ENCODE measurements at places on chromosomes 2 and 18. TPM values are rescaled to one million over a fixed set of nuclear protein-coding genes. Genes with fewer than 3 reads are reported as not detected.
A peak's percentile ranks its signal among the peaks of the same experiment; 100 is the strongest.

Gene PARD6G
- 1.5 TPM for polyA plus RNA-seq

Gene FZD7
- polyA plus RNA-seq, result 0.22 TPM

Gene DNAJC5G
- 1.4 TPM for polyA plus RNA-seq

Gene COLEC11
- 0.19 TPM for polyA plus RNA-seq

Gene BCL2
- 0.45 TPM for polyA plus RNA-seq

Gene MAPK4
- not detected for polyA plus RNA-seq

Gene PRKAG3
- not detected for polyA plus RNA-seq

Gene MPP4
- 5.6 TPM for polyA plus RNA-seq

Gene SP140
- not detected for polyA plus RNA-seq

DNA sequence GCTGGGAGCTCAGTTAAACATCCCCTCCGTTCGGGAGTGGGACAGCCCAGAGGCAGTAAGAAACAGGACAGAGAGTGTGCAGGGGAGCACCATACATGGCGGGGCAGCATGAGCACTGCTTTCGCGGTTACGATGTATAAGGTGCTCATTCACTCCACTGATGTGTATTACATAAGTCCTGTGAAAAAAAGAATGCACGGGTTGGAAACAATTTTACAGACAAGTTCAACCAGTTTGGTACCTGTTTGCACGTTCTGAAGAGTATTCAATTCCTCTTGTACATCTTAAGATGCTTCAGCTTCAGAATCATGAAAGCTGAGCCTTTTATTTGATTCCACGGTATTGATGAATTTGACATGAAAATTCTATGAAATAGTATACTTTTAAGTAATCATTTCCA, 97.8 kb upstream of the NETO1 start:
- no peak for DNase-seq

DNA sequence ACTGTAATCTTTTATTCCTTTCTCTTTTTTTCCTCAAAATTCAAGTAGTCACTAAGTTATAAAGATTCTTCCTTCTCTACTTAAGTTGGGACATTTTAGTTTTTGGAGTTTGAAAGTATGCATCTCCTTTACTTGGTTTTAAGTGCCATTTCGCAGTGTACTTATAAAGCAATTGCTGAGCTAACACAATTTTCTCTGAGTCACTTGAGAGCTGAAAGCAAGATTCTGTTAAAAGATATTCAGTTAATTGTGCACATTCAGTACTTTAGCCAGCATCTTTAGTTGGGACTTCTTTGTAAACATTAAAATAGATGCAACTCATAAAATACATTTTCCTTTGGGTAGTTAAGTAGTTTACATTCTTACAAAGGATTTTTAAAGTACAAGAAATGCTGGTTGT, 136.0 kb downstream of the GFPT1 start:
- no peak for DNase-seq

DNA sequence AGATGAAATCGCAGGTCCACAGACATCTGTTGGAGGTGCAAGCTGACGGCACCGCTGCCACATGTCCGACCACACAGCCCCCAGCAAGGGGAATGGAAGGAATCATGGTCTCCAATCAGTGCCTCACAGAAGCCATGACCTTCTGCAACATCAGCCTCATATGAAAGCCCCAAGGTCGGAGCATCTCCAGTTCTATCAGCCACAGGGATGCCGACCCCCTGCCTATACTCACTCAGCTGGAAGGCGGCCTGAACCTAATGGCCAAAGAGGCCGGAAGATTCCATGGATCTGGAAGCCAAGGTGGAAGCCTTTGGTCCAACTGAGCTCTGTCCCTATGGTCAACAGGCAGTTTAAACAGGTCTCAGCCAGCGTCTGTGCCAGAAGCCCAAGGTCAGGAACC, 278.8 kb downstream of the TNS1 start:
- DNase-seq, result no peak

DNA sequence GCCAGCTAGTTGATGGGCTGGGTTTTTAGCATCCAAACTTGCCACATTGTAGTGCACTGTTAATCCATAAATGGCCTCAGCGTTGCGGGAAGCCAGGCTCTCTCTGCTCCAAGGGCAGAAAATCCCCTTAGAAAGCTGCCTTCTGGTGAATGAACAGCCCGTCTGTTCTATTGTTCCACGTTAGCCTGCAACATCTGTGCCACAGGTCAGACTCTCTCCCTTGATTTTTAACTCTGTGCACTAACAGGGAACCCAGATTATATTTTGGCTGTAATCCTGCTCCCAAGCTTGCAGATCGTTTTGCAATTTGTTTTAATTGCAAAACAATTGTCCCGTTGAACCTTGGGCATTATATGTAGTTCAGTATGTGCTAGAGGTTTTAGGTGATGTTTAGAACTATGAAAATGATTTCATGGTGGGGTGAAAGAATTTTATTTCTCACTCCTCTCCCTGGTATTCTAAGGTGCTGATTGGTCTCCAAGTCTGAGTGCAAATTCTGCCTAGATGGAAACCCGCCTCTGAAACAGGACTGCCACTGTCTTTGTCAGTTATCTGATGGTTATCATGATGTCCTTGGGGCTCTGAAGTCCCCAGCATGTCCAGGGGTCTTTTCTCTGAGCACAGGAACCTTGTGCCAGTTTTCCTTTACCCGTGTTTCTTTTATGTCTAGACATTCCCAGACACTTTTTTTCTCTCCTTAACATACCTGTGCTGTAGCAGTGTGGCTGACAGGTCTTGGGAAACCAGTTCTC, 106.6 kb downstream of the MAP4K4 start:
- DNase-seq, result no peak

DNA sequence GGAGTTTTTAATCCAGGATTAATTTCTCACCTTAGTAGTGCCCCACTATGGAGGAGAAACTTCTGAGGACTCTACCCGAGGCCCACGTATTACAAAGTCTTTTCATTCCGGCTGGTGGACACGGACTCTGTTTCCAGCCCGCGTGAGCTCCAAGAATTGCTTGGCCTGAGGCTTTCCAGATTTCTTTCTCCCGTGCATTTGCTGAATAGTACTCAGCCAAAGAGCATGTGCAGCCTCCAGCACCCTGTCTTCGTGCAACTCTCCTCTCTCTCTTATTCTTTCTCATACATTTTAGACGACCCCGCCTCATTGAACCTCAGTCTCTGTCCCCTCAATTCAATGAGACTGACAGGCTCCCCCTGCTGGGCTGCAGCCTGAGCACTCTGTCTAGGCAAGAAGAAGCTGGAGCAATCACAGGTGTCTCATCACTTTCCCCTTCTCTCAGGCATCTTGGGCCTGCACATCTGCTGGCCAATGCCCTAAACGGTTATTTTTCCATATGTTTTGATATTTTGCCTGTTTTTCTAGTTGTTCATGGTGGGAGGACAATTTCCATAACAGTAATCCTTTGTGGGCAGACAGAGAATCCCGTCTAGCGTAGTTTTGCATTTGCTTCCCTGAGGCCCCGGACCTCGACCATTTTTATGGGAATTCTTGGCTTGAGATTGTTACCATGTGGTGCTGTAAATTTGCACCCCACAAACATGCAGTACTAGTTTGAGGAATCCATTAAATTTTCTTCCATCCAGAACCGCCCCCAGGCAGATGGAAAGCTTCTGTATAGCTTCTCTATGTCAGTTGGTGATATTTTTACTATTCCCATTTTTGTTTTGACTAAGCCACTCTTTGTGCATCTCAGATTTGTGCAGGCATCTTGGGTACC, 50.1 kb upstream of the LPIN2 start:
- peak; percentile 46 for DNase-seq

- no peak for DNase-seq
Observed at GRCh38 chr2:3807853-3808252, 104.5 kb downstream of the DCDC2C start.

GRCh38 chr18:61502472-61502871, 169.2 kb downstream of the CDH20 start:
- peak; percentile 65 for DNase-seq

GRCh38 chr2:54589340-54590215, 133.5 kb downstream of the SPTBN1 start:
- DNase-seq, result peak; percentile 99

- DNase-seq, result peak; percentile 77
Observed at GRCh38 chr2:74740741-74741431, 86.8 kb downstream of the SEMA4F start.

GRCh38 chr2:38654528-38655381, 11.2 kb upstream of the GALM start:
- no peak for DNase-seq

DNA sequence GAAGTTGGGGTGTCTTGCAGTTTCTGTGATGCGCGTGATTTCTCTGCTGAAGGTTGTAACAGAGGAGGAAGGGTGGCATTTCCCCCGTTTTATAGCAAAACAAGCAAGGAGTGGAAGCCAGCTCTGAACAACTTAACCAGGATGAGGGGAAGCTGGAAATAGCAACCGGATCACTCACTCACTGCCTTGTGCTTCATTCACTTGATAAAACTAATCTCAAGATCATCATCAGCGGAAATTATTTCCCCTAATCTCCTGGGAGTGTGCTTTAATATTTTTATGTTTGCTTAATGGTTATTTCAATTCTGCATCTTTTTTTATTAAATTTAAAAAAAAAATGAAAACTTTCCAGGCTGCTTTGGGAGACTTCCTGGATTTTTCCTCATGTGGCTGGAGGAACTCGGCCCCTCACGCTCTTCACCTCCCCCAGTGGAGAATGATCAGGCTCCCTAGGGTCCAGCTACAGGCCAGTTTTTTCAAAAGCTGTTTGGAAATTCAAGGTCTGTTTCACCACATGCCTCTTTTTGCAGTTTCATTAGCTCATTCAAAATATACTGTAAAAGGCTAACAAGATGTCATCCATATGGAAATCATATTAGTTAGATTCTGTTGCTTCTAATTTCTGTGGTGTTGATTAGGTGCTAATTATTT, 31.7 kb downstream of the CABLES1 start:
- DNase-seq, result peak; percentile 50

DNA sequence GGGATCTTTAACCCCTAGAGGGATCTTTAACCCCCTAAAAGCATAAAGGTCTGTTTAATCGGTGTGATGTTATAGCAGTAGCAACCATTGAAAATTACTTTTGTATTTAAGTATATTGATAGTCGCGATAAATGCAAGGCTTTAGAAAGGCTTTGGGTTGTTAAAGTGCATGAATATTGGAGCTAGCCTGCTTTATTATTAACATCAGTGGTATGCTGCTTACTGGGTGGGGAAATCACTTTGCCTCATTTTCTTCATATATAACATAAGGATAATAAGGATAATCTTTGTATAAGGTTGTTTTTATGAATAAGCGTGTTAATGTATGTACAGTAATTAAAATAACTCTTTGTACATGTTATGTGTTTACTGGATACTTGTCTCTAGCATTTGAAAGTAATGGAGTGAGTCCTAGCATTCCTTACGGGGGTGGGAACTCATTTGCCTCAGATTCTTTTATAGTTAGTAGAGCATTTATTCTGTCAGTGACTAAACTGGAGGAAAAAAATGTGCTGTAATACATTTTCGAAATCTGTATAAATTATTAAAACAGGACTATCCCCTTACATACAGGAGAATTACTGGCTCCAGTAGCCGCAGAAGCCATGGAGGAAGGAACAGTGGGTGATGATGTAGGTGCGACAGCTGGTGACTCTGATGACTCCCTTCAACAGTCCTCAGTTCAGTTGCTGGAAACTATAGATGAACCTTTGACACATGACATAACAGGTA, 122.2 kb downstream of the BIRC6 start:
- no peak for DNase-seq

- DNase-seq, result no peak
Observed at GRCh38 chr2:190380962-190381412, 27.2 kb upstream of the MFSD6 start.

GRCh38 chr18:52615321-52615720, 275.3 kb downstream of the DCC start:
- DNase-seq, result no peak

- DNase-seq, result no peak
Observed at GRCh38 chr2:153074207-153074606, 355.8 kb downstream of the ARL6IP6 start.

GRCh38 chr2:234823877-234824376, 127.9 kb upstream of the SH3BP4 start:
- peak; percentile 98 for DNase-seq

DNA sequence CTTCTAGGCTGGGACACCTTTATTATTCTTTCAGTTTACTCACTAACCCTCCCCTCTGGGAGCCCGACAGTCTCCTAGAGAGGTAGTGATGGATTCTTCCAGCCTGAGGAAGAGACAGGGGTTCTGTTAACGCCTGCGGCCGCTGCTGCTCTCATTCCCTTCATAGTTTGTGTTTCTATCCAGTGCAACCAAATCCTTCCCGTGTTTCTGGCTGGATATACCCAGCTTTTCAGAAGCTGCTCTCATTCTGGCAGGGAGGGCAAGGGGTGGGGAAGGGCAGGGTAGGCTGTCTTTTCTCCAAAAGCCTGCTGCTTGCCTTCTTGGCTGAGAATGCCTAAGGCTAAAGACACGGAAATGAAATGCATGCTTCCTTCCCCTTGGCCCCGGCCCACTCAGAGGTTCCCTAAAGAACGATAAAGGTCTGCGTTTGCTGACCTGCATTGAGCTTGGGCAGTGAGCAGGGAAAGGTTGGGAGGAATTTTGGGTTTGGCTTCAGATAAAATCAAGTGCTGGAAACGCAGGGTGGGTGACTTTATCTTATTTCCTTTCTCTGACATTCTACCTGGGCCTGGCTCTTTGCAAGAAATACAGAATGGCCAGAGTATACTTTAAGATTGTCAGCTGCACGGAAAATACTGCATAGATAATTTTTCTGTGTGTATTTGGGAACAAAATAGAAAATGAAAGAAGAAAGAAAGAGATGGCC, 390.9 kb downstream of the NBAS start:
- DNase-seq, result peak; percentile 66

DNA sequence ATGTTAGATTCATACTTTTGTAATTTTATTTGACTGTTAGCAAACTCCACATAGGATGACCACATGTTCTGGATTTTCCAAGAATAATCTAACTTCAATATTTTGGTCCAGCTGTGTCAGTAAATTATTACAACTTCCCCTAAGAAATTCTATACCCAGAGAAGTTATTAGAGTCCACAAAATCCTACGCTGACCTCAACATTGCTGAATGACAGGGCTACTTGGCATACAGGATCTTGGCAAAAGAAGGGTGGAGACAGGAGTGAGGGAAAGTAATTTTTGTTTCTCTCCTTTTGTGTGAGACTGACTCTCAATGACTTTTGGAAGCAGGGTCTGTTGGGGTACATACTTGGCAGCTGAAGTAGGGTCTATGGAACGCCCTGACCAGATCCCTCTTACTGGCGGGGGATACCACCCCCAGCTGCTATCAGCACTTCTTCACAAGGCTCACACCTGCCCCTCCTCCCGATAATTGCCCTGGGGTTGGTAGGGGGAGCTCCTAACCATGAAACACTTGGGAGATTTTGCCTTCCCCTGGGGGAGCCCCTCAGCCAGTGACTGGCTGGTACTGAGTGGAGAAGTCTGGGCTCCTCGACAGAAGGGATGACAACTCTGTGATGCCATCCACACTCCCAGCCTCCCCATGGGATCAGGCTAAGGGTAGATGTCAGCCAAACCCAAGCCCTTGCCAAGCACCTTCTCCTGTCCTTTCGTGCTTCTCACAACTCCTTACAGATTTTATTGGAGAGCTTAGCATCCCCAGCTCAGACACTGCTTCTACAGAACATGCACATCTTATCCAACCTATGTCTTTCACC, 110.6 kb upstream of the FHL2 start:
- DNase-seq, result no peak

- peak; percentile 51 for DNase-seq
Observed at GRCh38 chr18:80109676-80110078, 615 bp downstream of the ADNP2 start.

- peak; percentile 86 for DNase-seq
Observed at GRCh38 chr2:132671151-132671835, 1.3 kb upstream of the LYPD1 start.
